Stimulated activated CD4-positive, alpha-beta T cell treated with anti-CD3 and anti-CD28 coated beads, Interleukin-1b, Interleukin-23, amount 100 ng/mL, for 1 hour (primary cell): ENCODE measurements at places on chromosomes 13 and 19.

- DNase-seq, result no peak
Observed at GRCh38 chr19:35123573-35123972, 8.0 kb downstream of the FXYD3 start.

DNA sequence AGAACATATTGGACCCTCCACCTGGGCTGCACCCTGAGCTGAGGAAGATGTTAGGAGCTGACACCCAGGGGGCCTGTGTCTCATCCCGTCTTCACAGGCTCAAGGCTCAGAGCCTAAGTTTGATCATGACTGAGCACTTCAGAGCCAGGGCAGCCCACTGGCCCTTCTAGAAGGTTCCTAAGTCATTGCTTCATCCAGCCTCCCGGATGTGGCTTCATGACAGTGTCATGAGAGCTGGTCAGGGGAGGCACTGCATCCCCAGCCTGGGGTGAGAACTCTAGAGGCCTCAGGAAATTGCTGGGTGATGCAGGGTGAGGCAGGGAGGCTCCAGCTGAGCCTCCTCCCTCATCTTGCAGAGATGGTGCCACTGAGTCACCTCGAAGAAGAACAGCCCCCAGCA is 24.9 kb upstream of the PIK3R2 start:
- no peak for DNase-seq

DNA sequence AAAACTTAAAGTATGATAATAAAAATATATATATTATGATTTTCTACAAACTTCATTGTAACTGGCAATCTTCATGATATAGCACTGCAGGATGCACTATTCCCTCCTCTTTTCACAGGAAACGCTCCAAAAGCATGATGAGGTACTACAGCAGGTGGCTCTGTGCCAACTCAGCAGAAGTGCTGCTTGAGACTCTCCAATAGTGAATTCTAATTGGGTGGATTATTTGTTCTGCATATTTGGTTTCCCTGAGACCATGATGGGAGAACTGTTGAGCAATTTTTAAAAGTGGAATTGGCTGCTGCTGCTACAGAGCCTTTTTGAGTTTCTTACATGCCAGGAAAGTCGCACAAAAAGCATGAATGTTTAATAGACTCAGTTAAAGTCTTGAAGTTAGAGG is 1782.4 kb upstream of the PCDH20 start:
- DNase-seq, result no peak

DNA sequence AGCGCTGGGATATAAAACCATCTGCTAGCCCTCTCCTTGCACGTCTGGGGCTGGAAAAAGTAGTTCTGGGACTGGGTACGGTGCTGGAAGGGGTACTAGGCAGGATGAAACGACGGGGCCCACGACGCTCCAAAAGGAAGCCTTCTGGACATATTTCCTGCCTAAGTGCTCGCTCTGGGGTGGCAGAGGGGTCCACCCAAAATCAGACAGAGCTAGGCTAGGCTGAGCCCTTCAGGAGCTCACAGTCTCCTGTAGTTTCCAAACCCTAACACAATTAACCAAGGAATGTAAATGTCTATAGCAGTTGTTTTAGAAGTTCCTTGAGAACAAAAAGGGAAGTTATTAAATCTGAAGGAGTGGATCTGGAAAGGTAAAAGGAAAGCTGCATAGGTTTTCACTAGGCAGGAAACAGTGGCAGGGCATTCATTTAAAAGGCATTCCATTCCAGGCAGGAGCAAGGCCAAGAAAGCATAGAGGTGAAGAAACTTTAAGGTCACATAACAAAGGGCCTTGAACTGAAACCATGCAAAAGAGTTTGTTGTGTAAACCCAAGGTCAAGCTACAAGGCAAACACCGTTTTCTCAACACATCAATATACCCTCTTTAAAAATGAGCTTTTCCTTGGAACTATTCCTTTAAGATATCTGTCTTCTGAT is 634 bp upstream of the DIAPH3 start:
- DNase-seq, result no peak

- DNase-seq, result no peak
Observed at GRCh38 chr19:49985871-49986270, 24.9 kb upstream of the SIGLEC11 start.

DNA sequence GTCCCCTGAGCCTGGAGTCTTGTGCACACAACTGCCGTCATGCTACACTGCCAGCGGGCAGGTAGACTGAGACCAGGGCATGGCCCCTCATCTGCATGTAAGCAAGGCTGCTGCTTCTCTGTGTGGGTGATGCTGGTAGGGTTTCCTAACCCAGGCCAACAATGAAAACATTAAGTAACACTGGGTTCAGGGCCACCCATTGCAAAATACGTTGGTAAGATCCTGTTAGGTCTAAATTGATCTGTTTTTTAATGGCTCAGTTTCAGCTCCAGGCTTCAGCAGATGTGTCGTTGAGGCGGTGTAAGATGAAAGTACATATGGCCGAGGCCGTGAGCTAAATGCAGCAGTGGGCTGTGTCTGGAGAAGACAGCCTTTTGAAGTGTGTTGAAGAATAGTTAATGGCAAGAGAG is 383.4 kb downstream of the IRS2 start:
- no peak for DNase-seq

GRCh38 chr13:40514802-40515201 is 151.6 kb downstream of the FOXO1 start:
- no peak for DNase-seq

- DNase-seq, result no peak
Observed at GRCh38 chr13:27158335-27158734, 13.3 kb downstream of the USP12 start.

- no peak for DNase-seq
Observed at GRCh38 chr19:56839652-56840450, 675 bp downstream of the PEG3 start.

- no peak for DNase-seq
Observed at GRCh38 chr13:97878431-97879375, 74.8 kb upstream of the IPO5 start.

GRCh38 chr13:30097701-30098100 is 209.7 kb downstream of the KATNAL1 start:
- no peak for DNase-seq

GRCh38 chr13:98285852-98286594 is 109.0 kb upstream of the RNF113B start:
- DNase-seq, result no peak

DNA sequence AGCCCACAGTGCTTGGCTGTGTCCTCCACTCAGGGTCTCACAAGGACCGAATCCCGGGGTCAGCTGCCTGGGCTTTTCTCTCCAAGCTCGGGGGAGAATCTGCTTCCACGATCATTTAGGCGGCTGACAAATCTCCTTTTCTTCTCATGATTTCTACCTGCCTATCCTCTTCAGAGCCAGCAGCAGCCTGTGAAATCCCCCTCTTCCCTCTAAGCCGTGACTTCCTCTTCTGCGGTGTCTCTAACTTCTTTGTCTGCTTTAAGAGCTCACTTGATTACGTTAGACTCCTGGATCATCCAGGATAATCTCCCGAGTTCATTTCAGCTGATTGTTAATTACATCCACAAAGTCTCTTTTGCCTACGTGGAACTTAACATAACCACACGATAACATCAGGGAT is 22.5 kb upstream of the ZNF845 start:
- no peak for DNase-seq

DNA sequence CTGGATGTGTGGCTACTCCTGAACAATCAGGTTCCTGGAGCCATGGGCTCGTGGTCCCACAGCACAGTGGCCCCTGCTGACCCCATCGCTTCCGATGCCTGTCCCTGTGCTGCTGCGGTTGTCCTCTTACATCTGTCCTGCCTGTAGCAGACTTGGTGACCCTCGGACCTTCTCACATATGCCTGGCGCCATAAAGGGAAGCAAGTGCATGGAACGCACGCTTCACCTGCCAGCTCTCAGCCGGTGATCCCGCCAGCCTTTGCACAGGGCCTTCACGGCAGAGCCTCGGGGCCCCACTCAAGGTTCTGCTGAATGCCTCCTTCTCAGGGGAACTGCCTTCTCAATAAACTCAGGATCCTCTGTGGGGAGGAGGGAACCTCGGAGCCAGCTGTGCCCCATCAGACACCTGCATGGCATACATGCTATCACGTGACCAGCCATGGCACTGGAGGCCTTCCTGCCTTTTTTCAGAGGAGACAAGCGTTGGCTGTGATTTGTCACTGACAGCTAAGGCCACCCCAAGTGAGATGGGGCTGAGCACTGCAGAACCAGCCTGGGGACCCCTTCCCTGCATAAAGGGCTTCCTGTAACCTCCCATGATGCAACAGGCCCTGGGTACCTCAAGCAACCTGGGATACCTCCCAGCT is 24.3 kb downstream of the PEPD start:
- no peak for DNase-seq

DNA sequence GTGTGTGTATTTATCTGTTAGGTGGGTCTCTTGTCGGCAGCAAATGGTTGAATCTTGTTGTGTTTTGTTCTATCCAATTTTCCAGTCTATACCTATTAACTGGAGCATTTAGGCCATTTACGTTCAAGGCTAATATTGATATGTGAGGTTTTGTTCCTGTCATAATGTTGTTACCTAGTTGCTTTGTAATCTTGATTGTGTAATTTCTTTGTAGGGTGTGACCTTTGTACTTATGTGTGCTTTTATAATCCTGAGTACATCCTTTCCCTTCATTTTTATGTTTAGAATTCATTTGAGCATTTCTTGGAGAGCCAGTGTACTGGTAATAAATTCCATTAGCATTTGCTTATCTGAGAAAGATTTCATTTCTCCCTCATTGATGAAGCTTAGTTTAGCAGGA is 83.0 kb upstream of the MIR17HG start:
- no peak for DNase-seq

DNA sequence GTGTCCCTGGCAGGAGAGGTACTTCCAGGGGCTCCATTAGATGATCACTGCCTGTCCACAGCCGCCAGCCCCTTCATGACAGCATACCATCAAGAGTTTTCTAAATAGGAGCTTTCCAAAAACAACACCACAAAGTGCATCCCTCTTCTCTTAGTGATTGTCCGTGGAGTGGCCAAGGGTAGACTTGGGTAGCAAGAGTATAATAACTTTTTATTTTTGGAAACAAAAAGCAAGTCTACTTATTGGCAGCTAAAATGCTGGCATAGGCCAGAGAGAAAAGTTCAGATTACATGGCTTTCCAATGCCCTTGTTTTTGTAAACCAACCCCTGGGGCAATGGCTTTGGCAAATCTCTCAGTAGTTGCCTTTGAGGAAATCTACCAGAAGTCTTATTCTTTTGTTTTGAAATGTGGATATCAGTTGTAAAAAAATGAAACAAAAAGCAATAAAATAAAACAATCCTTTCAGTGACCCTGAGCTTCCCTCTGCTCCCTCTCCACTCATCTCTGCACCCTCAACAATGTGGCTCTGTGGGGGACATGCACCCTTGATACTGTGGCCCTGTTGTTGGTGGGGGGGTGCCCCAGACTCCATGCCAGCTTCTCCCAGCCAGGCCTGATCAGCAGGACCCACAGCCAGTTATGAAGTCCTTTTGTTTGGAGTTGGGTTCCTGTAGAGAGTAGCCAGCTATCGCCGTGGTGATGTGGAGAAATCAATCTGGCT is 294.1 kb downstream of the DLEU7 start:
- DNase-seq, result no peak

- no peak for DNase-seq
Observed at GRCh38 chr13:62250501-62251201, 835.0 kb upstream of the PCDH20 start.

GRCh38 chr13:91408971-91409370 is 10.6 kb downstream of the GPC5 start:
- no peak for DNase-seq

DNA sequence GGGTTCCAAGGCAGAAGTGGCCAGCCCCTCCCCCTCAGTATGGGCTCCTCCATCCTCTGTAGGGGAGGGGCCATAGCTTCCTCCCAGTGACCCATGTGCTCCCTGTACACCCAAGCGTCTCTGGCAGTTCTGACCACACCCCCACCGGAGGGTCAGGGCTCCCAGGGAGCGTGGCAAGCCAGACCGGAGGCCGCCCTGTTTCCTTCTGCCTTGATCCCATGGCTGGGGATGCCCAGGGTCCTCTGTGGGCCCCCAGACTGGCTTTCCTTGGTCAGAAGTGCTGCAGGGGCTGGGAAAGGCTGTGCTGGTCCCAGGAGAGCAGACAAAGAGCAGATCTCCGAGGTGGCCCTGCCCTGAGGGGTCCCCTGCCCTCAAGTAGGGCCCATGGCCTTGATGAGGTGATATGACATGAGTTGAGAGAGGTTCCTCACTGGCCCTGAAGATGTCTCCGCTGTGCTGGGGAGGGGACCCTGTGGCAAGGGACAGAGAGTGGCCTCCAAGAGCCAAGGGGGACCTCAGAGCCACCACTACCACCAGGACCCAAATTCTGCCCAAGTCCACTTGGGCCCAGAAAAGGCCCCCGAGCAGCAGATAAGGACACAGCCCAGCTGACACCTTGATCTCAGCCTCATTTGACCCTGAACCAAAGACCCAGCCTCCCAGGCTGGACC is 7.8 kb upstream of the F2RL3 start:
- no peak for DNase-seq
